CD4-positive, alpha-beta T cell treated with Interleukin-4 for 4 hours (primary cell): ENCODE measurements at places on chromosomes 3 and 15.

- no peak for DNase-seq
Measured at GRCh38 chr15:92937901-92938300, 37.8 kb downstream of the CHD2 start.

DNA sequence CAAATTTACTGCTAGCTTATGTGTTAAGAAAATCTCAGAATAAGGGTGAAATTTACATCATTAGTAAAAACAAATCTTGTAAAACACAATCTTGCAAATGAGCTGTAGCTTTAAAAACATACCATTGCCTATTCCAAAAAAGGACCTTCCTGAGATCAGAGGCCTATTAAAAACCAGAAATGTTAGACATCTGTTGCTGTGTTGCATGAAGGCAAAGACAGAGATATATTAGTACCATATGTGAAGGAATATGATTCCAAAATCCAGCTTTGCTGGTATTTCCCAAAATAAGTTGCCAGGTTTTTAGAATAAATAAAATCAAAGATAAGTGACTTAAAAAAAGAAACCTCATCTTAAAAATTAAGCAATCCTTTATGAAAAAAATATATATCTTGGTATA is 504.1 kb upstream of the CDIN1 start:
- no peak for DNase-seq

- DNase-seq: no peak
Measured at GRCh38 chr3:41956574-41956973, 5.3 kb downstream of the ULK4 start.

DNA sequence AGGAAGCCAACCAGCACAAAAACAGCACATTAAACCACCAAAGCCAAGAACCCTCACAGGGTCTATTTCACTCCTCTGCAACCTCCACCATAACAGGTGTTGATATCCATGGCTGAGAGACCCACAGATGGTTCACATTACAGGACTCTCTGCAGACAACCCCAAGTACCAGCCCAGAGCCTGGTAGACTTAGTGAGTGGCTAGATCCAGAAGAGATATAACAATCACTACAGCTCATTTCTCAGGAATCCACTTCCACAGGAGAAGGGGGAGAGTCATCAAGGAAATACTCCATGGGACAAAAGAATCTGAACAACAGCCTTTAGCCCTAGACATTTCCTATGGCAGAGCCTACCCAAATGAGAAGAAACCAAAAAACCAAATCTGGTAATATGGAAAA is 168.1 kb upstream of the CD96 start:
- no peak for DNase-seq

- DNase-seq: no peak
Measured at GRCh38 chr15:39640665-39641064, 59.8 kb downstream of the THBS1 start.

DNA sequence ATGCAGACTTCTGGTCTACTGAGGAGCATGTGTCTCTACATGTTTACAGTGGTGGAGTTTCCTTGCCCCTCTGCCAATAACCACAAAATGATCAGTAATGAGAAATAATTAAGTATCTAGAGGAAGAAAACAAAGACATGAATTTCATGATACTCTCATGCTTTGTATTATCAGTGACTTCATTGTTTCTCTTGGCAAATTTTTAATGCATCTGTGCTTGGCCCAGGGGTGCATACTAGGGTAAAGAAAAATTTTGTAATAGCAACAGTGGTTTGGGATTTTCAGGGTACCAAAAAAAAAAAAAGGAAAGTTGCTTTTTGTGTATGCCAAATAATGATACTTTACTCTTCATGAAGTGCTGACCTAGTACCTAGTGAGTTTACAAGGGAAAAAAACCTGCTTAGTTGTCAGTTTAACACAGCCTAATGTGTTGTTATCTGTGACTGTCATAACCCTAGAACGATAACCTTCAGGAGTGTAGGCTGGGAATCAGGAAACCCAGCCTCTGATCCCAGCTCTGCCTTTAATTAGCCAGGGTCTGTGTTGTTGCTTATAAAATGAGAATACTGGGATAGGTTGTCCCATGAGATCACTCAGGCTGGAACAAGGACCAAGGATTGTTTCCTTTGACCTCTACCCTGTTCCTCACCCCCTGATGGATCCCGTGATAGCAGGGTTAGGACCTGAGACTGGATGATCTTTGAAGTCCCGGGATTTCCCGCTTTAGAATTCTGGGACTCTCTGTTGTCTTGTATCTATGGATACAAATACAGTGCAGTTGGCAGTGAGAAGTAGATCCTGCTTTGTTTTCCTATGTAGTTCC is 117.5 kb downstream of the CMSS1 start:
- DNase-seq: no peak

DNA sequence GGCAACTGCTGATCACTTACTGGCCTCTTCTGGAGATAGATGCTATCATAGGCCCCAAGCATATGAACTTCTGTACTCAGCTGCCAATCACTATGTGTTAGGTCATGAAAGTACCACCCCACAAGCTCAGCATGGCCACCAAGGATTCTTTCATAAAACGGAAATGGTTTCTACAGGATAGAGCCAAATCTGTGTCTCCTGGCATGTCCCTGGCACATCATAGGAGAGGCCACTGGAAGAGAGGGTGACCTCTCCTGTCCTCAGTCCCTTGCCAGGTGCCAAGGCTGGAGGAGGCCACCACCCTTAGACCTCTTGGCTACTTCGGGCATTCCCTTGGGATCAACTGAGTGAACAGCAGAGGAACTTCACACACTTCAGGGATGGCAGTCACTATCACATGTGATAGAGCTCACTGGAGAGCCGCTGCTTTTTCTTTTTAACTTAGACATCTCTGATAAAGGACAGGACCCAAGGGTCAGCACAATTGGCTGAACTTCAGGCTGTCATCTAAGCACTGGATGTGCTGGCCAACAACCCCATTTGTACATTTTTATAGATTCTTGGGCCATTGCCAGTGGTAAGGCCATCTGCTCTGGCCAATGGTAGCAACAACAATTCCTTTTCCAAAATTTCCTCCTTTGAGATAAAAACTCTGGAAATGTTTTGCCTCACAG is 425.2 kb downstream of the SQOR start:
- DNase-seq: no peak

- no peak for DNase-seq
Measured at GRCh38 chr15:40511472-40512133, 40.8 kb downstream of the CHST14 start.
